Left lung (tissue), 14 donors: ENCODE measurements at places on chromosomes 6 and 20. TPM values are rescaled to one million over a fixed set of nuclear protein-coding genes. Genes with fewer than 3 reads are reported as not detected.

VGLL2 gene
- not detected for polyA plus RNA-seq

VARS1 gene
- polyA plus RNA-seq = 38.4 TPM

TBXT gene
- polyA plus RNA-seq = not detected

SAMD5 gene
- 27.5 TPM for polyA plus RNA-seq

DNA sequence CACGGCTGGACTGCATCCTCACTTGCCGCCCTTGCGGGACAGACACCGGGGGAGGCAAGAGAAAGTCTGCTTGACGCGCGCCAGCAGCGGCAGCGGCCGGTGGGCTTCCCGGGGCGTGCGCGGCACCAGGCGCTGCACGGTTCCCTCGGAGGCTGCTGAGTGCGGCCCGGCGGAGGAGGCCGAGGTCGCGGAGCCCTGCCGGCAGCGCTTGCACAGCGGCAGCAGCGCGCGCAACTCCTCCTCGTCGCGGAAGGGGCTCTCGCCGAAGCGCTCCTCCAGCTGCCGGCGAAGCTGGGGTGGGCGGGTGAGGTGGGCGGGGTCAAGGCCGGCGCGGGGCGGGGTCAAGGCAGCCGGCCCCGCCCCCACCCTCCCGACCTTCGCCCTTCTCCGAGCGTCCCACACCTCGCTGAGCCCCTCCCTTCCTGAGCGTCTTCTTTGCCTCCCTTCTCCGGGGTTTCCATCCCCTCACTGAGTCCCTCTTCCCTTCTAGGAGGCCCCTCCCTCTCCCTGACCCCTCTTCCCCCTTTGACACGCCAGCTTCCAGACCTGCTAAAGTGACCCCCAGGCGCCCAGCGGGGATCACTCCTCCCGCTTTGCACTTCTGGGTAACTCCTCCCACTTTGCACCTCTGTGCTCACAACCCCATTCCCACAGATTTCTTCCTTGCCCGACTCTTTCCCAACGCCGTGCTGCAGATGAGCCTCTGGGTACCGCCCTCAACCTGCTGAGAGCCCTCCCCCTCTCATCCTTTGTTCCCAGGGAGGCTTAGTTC, 8.8 kb downstream of the DUSP15 start:
- DNase-seq = peak; percentile 71

GRCh38 chr6:41375598-41376151, 40.3 kb downstream of the NCR2 start:
- no peak for DNase-seq

DNA sequence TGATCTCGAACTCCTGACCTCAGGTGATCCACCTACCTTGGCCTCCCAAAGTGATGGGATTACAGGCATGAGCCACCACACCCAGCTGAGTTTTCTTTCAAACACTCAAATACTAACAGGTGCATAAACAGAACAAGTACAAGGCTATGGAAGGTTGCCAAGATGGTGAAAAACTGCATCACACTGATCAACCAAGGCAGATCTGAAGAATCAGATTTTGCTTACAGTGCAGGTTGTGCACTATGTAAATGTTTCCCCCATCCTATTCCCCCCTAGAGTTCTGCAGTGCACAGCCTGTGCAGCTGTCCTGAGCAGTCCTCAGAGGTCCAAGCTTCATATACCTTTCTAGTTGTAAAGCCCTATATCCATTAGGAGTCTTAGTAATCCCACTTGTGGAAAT, 73.0 kb downstream of the GFRA4 start:
- DNase-seq = no peak

DNA sequence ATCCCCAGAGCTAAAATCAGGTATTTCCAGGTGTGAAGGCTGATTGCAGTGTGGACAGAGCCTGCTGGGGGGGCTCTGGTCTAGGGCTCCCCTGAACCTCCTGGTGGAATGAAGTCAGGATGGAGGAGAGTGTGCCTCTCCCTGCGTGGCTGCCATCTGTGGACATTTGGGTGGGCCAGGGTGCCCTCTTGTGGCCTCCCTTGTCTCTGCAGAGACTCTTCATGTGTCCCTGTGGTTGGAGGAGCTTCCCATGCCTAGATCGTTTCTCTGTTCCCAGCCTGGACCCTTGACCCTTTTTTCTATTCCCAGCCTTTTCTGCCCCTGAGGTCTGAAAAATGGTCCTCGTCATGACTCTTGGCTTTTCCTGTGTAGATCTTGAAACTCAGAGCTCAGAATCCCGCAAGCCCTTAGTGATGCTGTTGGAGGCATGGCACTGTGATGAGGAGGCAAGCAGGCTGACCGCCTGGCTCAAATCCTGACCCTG, 9.9 kb upstream of the PSMF1 start:
- peak; percentile 52 for DNase-seq

- DNase-seq = peak; percentile 84
Measured at GRCh38 chr6:1311400-1312202, at the start of gene FOXQ1. Gene FOXQ1 (plus strand): TSS chr6:1312098. CDS start chr6:1312705, 607 bp downstream.

GRCh38 chr6:113461153-113461932, 395.8 kb upstream of the MARCKS start:
- DNase-seq = no peak

- DNase-seq = no peak
Measured at GRCh38 chr6:34328969-34329368, 63.5 kb downstream of the NUDT3 start.

GRCh38 chr6:77548662-77549366, 85.5 kb upstream of the HTR1B start:
- DNase-seq = no peak

GRCh38 chr6:132213732-132214131, 187.5 kb downstream of the MOXD1 start:
- DNase-seq = no peak

DNA sequence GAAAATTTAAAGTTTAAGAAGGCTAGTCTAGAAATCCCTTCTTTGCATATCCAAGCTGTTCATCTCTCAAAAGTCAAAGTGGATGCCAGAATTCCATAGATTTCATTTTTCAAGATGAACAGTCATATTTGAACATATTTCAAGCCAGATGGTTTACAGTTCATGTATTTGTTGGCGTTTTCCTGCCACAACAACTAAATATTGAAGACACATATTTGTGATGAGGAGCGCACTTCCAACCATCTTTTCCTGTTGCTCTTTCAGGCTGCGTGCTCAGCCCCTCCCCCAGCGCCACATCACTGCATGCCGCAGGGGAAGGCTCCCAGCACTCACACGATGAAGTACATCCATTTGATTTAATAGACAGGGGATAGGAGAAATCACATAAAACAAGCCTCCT, 5.9 kb upstream of the NOX3 start:
- no peak for DNase-seq

- no peak for DNase-seq
Measured at GRCh38 chr20:43658069-43658722, 8.7 kb upstream of the MYBL2 start.

DNA sequence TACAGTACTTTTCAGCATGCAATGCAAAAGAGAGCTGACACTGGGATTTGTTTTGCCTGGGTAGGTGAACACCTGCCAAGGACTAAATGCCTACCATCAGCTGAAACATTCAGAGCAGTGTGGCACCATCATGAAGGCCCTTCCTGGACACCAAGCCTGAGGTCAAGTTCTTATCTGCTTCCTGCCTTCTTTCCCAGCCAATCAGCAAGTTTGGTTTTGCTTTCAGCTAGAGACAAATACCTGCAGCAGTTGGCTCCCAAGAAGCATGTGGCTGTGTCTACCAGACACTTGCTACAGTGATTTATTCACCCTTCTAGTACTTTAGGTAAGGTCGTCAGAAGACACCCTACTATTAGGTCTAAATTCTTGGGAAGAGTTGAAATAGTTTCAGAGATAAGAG, 112.8 kb downstream of the TBX18 start:
- DNase-seq = no peak

DNA sequence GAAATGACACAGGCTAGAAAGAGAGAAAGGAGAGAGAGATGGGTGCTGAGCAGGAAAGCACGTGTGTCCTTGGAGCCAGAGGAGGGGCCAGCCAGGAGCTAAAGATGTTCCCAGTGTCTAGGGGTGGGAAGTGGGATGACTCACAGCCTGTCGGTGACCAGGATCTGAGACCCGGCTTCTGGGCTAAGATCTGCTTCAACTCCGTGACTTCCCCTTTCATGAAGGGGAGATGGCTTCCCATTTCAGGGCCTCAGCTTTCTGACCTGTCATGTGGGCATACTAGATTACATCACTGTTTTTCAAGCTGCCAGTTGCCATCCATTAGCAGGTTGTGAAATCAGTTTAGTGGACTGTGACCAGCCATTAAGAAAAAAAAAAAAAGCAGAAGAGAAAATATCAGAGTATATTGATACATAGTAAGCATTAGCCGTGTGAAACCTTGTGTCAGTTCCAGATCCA, 5.4 kb downstream of the TGM3 start:
- no peak for DNase-seq
